Astrocyte of the hippocampus (primary cell): ENCODE measurements at places on chromosomes 6 and 20.
A peak's percentile ranks its signal among the peaks of the same experiment; 100 is the strongest.

- no peak for DNase-seq
These were observed 99.0 kb downstream of the RCAN2 start for GRCh38 chr6:46392294-46392693.

GRCh38 chr6:12815884-12816600, 99.5 kb downstream of the PHACTR1 start:
- DNase-seq, result peak; percentile 18

DNA sequence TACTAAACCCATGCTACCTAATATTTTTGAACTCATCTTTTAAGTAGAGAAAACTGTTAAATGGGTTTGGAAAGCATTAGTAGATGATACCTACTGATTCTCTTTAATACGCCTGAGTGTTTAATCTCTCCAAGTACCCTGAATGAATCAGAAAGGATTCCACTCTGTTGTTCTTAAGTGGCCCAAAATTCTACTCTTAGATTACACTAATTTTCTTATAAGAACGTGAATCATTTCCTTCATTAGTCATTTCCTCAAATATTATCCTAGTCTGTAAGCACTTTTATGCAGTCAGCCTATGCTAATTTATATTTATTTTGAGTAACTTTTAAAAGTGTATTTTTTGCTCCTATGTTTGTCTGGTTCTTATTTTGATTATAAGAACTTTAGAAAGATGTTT, 380.0 kb downstream of the BTBD9 start:
- DNase-seq, result peak; percentile 21

- DNase-seq, result no peak
These were observed 86.6 kb downstream of the SLC16A10 start for GRCh38 chr6:111173946-111174345.

DNA sequence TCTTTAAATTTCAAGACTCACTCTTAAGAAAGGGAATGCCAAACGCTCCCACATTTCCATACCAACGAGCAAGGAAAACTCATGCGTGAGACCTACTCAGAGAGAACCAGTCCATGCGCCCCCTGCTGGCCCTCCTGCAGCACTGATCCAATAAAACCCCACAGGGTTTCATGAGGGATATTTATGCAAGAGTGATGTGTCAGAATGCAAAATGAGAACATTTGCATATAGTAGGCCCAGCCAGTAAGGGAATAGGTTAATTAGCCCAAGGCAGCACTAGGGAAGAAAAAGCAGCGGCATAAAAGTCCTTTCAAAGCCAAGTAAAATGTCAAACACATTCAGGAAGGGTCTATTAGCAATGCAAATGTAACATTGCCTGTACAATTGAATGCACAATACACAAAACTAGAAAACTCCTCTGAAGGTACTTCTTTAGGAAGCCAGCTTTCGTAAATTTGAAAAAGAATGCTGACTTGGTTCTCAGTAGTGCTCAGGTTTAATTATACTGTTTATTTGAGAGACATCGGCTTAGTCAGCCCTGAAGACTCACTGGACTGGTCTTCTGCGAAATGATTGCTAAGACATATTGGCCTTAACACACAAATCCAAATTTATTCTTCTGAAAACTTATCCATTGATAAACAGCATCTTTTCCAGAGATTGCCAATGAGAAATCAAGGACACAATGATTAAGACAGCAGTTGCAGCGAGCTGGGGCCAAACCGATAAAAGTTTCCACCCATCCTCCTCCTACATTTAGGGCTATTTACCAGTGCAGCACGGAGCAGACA, 93.2 kb downstream of the GMPR start:
- peak; percentile 92 for DNase-seq

DNA sequence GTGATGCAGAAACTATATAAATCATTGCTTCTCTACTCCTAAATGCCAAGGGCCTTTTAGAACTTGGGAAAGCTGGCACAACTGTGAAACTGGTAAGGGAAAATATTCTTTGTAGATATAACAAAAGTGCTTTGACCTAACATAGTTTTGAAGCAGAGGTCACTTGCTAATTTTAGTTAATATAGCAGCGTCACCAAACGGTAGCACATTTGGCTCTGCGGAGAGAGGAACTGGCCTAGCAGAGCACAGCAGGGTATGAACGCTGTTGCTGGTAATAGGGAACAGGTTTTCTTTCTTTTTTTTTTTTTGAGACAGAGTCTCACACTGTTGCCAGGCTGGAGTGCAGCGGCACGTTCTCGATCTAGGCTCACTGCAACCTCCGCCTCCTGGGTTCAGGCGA, 67.4 kb downstream of the ECT2L start:
- no peak for DNase-seq

- peak; percentile 37 for DNase-seq
These were observed 30.5 kb downstream of the CNKSR3 start for GRCh38 chr6:154479771-154480639.

DNA sequence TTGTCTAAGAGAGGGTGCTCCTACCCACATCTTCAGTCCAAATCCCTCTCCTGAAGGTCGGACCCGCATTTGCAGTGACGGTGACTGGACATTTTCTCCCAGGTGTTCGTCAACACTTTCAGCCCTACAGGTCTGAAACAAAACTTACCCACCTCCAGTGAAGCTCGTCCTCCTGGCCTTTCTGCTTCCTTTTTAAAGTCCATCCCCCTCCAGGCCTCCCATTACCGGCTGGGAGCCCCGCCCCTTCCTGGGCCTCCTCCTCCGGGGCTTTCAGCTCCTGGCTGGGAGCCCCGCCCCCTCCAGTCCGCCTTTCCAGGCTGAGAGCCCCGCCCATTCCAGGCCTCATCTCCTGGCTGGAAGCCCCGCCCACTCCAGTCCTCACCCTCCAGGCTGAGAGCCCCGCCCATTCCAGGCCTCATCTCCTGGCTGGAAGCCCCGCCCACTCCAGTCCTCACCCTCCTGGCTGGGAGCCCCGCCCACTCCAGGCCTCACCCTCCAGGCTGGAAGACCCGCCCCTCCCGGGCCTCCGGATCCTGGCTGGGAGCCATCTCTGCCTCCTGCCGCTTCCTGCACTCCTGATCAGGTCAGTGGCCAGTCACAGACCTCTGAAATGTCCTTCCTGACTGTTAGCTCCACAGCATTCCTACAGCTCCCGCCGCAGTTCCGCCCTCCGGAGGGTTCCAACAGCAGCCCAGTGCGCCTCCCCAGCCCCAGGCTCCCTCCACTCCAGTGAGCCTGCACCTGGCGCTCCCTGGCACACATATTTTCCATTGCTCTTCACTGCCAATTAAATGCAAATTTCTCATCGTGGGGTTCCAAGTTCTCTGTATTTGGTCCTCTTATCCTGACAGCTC, 98.5 kb downstream of the LY86 start:
- peak; percentile 61 for DNase-seq

DNA sequence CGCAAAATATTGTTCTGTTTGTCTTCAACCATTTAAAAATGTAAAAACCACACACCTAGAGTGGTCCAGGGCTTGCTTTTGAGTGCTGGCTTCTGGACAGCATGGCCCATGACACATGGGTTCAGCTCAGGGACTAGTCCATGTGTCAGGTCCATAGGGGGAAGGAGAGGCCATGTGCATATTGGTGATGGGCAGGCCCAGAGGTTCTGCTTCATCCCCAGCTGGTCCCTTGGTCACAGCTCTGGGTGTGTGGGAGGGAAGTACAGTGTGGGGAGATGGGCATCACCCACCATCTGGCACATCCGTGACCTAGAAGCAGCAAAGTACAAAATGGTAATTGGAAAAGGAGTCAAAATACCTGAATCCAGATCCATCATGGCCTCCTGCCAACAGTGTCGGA, 50.7 kb downstream of the STK35 start:
- DNase-seq, result no peak

GRCh38 chr6:84748376-84748775, 16.0 kb downstream of the TBX18 start:
- DNase-seq, result no peak
